G401 (cell line): ENCODE measurements at places on chromosomes 2 and 18.

- DNase-seq, result no peak
Observed at GRCh38 chr18:48284743-48285142, 124.4 kb downstream of the ZBTB7C start.

- no peak for DNase-seq
Observed at GRCh38 chr18:35508030-35508429, 10.3 kb upstream of the INO80C start.

GRCh38 chr18:48108136-48108535, 177.7 kb upstream of the SMAD2 start:
- DNase-seq, result no peak

- DNase-seq, result no peak
Observed at GRCh38 chr2:188280811-188281222, 10.9 kb upstream of the GULP1 start.

GRCh38 chr2:109435901-109436598, 177.7 kb downstream of the SEPTIN10 start:
- no peak for DNase-seq

DNA sequence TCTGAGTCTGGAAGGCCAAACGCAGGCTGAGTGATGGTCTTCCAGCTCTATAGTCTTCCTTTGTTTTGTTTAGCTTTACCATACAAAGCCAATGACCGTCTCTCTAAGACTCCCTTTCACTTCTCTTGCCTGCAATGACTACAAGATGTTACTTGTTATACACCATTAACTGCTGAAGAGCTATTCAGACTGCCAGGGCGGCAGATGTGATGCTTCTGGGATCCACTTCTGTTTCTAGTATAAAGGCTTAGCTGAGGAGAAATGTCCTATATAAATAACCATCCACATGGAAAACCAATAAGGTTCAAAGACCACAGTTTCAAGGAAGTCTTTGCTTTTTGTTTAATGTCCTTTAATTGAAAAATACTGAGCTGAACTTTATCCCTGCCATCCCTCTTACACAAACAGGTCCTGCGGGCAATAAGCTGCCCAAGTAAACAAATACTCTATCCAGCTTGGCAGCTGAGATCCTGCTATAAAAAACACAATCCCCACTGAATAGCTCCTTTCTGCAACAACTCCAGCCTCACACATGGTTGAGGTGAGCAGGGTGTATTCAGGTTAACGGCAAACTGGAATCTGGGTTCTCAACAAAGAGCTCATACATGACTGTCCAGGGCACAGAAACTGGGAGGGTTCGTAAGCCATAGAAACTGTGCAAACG, 124.6 kb downstream of the VIT start:
- no peak for DNase-seq

DNA sequence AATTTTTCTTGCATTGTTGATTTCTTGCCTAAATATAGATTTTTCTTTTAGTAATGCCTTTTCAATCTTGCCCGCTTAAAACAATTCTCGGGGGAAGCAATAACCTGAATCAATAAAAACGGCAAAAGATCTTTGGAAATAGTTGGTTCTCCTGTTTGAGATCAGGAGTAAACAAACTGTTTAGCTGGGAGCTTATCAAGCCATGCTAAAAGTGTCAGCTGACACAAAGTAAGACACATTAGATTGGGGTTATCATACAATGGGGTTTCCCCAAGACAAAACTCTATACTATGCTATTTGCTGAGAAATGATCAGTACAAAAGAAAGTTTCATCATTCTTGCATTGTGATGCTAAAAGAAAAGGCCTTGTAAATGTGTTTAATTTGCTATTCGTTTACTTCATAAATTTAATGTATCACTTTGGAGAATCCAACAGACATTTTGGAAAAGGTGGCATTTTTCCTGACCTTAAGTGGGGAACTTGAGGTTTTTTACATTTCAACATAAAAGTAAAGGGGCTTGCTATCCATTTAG, 46.5 kb downstream of the ATIC start:
- DNase-seq, result no peak

- DNase-seq, result no peak
Observed at GRCh38 chr2:5473635-5474034, 218.5 kb upstream of the SOX11 start.

DNA sequence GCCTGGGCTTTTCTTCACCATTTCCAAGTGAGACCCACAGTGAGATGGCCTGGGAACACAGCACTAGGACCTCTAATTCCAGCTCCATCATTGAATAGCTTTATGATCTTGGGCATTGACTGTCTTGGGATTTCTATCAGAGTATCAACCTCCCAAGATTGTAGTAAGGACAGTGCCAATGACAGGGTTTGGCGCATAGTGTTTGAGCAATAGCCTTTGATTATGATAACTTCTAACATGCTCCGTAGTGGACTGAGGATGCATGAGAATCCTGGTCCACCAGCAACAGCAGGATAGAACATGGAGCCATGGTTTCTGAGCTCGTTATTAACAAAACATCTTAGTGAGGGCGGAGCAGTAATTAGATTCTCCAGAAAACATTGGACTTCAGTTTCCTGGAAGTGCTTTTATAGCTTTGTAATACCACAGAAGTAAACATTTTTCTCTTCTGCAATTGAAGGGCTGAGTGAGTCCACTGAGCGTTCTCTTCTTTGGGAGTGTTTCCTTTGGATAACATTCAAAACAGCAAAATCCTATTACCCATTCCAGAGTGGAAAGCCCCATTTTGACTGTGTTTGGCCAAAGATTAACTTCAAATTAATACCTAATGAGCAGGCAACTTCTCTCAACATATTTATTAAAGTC, 63.7 kb downstream of the IL1R2 start:
- DNase-seq, result no peak

DNA sequence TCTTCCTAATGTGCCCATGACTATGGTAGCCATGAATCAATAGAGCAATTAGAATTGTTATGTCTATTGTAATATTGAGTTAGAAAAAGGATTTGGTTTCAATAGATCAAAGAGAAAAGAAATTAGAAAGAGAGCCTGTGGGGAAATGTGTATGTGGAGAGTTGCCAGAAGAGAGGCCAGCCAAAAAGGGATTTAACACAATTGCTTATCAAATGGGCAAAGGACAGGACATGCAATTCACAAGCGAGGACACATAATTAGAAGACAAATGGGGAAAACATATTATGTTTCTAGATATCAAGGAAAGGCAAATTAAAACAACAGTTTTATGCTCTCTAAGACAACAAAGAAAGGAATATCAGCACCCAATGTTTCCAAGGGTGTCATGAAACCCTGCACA, 403.2 kb upstream of the KLHL29 start:
- no peak for DNase-seq

- DNase-seq, result peak; percentile 59
Observed at GRCh38 chr18:48656582-48656981, 117.8 kb downstream of the CTIF start.

DNA sequence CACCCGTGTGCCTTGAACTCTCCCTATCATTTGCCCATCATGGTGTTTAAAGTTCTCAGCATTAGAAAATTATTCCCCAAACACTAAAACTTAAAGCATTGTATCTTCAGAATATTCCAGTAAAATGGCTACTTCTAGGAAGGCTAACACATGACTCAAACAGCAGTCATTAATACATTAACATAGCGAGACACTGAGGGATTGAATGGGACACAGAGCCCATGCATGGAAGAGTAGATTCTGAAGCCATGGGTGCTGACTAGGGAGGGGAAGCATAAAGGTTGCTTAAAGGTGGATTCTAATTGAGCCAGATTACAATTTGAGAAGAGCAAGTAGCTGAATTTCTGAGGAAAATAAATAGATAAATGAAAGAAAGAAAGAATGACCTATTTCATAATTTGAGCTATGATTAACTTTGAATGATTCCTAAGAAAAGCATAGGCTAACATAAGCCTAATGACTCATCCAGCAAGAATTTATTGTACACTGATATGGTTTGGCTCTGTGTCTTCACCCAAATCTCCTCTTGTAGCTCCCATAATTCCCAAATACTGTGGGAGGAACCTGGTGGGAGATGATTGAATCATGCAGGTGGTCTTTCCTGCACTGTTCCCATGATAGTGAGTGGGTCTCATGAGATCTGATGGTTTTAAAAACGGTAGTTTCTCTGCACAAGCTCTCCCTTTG, 79.8 kb upstream of the PIK3C3 start:
- DNase-seq, result no peak

DNA sequence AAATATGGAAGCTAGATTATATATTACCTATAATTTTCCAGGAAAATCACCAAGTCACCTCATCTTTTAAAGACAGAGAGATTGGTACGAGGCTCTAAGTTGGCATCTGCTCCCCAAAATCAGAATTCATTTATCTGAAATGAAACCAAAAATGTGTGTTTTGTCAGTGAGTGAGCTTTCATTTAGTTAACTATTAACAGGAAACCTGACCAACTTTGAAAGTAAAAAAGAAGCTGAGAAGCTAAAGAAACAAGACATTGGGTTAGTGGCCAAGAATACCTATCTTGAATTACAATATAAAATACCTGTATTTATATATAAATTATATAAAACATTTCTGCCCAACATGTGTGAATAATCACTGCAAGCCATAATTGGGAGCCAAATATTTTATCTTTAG, 1.9 kb downstream of the MPPE1 start:
- DNase-seq, result no peak

- no peak for DNase-seq
Observed at GRCh38 chr2:37635504-37636380, 35.7 kb downstream of the CDC42EP3 start.

DNA sequence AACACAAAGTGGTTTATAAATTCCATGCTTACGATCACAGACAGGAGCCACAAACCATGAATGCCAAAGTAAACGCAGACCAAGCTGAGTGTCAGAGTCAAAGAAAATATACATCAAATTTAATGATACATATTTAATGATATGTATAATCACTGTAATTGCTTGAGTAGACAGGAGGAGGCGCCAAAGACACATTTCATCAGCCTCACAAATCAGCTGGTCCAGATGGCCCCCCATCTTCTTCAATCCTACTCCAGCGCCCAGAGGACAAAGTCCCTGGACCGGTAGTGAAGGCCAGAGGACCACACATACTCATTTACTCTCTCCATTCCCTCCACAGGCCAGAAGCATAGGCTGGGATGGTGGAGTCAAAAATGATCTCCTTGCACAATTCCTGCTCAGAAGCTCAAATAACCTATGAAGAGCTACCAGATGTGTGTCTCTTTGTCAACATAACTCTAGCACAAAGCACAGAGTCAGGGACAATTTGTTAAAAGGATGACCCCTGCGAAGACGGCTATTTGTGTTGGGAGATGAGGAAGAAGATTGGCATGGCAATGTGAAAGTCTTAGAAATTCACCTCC, 149.3 kb upstream of the PGAP1 start:
- no peak for DNase-seq

- DNase-seq, result no peak
Observed at GRCh38 chr2:149122516-149122915, 84.0 kb downstream of the LYPD6B start.

DNA sequence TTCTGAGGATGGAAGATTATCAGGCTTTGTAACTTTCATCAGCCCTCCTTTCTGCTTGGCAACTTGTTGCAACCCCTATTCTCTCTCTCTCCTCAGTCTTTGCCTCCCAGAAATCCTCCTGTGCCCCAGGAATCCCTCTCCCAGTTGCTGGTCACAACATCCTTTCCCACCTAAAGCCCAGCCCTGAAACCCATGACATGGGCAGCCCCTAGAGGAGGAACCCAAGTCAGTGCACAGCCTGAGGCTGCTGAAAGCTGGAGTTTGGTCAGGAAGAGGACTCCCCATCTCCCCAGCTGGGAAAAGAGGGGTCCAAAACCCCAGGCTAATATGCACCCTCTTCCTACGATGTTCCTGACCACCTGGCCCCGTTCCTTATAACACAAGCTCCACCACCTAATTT, 29.5 kb downstream of the PKDCC start:
- DNase-seq, result no peak

DNA sequence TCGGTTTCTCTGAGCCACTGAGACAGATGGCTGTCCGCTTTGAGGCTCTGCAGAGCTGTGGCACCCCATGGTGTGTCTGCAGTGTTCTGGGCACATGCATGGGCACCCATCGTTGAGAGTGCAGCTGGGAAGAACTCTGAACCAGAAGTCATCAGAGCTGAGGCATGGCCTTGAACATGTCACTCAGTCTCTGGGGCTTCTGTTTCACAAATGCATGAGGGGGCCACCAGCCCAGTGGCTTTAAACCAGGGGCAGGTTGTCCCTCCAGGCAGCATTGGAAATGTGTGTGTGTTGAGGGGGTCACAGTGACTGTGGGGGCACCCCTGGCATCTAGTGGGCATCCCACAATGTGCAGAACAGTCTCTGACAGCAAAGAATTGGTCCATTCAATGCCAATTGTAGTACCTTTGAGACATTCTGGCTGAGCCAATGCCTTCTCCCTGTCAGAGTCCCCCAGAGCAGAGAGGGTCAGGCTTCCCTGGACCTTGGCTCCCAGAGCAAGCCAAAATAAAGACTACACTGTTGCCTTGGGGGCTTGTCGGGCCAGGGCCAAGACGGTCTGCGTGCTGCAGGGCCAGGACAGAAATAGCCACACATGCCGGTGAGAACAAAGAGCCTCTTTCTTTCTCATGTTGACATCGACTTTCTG, 9.3 kb upstream of the PSMD1 start:
- no peak for DNase-seq

- no peak for DNase-seq
Observed at GRCh38 chr2:108385411-108386071, 7.8 kb downstream of the SULT1C4 start.

DNA sequence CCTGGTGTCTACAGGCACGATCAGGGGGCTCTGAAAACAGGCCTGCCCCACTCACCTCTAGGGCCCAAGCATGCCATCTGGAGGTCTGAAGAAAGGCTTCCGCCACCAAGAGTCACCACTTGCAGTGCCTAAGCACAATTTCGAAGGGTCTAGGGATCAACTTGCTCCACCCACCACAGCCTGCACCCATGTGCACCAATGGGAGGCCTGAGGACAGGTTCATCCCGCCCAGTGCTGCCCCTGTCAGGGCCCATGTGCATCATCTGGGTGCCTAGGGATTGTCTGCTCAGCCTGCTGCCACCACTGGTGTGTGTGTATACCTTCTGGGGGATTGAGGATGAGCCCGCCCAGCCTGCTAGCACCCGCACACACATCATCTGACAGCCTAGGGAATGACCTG, 121.0 kb upstream of the ACVR1C start:
- no peak for DNase-seq

DNA sequence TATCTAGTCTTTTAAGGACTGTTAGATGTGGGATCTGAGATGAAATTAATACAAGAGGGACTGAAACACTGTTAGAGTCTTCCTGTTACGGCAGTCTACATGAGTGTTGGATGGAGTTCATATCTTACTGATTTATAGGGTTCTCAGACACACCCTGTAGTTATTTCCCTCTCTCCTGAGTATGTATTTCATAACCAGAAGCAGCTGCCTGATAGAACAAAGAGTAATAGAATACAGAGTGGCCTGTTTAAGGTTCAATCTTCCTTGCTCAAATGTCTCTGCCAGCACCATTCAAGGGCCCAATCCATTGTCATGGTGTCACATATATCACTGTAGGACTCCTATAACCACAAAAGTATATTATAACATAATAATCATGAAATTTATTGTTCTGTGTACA, 1229.1 kb upstream of the ACVR2A start:
- DNase-seq, result no peak

DNA sequence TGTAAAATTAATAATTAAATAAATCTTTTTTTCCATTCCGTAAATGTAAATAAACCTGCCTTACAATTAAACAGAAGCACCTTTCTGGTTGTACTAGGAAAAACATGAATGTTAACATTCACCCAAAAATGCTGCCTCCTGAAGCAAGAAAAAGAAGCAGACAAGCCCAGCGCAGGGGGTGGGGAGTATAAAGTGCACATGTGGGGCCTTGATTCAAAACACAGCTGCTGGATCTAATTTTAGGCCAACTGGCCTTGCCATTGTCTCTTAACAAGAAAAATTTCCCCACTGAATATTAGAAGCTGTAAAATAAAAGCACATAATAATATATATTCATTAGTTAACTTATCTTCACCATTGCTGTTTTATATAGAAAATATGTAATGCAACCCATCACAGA, 28.3 kb downstream of the TCF4 start:
- DNase-seq, result no peak
